ENCODE measurements at places on chromosomes 16 and 17.

- no peak for DNase-seq
Measured at GRCh38 chr16:49466529-49466831, 92.9 kb downstream of the C16orf78 start.

DNA sequence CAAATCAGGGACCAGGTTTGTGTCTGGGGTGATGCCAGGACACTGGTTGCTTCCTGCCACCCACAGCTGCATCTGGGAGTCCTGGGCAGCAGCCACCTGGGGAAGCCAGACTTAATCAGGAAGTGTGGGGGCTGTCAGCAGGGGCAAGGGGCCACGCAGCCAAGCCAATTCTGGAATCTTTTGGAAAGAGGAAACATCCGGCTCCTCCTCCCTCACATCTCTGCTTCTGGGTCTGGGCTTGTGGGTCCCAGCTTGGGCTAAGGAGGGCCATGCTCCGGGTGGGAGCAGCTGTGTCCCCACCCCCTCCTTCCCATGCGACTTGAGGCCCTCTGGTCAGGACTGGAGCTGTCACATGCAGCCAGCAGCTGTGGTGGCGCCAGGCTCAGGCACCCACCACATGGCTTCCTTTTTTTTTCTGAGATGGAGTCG lies 37.0 kb upstream of the CCDC182 start:
- DNase-seq, result no peak

DNA sequence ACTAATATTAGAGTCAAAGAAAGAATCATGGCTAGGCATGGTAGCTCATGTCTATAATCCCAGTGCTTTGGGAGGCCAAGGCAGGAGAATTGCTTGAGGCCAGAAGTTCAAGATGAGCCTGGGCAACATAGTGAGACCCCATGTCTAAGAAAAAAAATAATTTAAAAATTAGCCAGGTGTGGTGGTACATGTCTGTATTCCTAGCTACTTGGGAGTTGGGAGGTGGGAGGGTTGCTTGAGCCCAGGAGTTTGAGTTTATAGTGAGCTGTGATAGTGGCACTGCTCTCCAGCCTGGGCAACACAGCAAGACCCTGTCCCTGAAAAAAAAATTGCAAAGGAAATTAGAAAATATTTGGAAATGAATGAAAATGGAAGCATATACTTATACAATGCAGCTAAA lies 210.3 kb upstream of the AXIN2 start:
- no peak for DNase-seq

GRCh38 chr16:29961479-29962343 lies at the start of gene TMEM219:
TMEM219 (plus strand) TSS chr16:29962079; CDS start chr16:29963144, 1,065 bp downstream.
- peak; percentile 68 for DNase-seq

- DNase-seq, result no peak
Measured at GRCh38 chr16:69260019-69260418, 51.1 kb upstream of the VPS4A start.
